ENCODE measurements at places on chromosomes 4 and X.

- no peak for DNase-seq
These were observed 99.8 kb upstream of the TEX13D start for GRCh38 chrX:124232523-124233201.

DNA sequence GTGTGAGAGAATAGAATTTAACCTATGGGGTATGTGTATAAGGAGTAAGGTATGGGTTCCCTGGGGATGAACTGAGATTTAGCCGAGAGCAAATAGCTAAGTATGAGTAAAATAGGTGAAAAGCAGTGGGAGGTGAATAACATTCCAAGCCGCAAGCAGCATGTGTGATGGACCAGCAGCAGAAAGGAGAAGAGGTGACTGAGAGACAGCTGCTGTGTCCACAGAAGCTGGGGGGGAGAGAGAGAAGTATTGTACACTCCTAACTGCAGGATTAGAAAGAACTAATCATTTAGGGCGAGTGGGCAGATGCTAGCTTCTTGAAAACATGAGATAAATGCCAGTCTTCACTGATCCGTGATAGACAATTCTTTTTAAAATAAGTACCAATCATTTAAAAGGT lies 296.0 kb downstream of the KLHL4 start:
- no peak for DNase-seq

GRCh38 chr4:148044912-148045352 lies 313.0 kb downstream of the ARHGAP10 start:
- no peak for DNase-seq

DNA sequence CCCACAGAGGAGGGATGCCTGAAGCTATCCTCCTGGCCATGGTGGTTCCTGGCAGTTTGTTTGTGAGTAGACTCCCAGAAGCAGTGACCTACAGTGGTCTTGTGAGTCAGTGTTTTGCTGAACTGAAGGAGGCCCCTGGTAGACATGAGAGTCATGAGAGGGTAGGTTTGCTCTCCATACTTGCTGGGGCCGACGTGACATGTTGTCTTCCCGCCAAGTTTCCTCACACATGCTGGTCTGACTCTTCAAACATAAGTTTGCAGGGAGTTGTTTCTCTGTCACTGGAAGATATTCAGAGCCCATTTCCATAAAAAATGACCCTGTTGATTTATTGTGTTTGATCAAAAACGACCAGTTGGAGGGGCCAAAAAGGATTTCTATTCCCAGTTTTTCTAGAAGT lies 131.1 kb upstream of the SCML1 start:
- DNase-seq: no peak

DNA sequence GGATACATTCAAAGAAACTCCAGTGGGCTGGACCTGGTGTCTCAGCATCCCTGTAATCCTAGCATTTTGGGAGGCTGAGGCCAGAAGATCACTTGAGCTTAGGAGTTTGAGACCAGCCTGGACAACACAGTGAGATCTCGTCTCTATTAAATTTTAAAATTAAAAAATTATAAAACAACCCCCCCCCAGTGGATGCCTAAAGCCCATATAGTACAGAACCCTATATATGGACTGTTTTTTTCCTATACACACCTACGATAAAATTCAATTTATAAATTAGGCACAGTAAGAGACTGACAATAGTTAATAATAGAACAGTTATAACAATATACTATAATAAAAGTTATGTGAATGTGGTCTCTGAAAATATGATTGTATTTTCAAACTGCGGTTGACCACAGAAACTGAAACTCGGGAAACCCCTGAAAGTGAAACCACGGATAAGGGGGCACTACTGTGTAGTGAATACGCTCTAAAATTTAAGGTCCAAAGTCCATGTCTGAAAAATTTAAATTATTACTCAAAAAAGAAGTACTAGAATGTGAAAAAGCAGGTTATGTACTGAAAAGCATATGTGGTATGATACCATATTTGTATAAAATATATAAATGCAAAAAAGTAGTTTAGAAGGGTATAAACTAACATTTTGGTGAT lies 2.0 kb downstream of the SMIM14 start:
- no peak for DNase-seq

DNA sequence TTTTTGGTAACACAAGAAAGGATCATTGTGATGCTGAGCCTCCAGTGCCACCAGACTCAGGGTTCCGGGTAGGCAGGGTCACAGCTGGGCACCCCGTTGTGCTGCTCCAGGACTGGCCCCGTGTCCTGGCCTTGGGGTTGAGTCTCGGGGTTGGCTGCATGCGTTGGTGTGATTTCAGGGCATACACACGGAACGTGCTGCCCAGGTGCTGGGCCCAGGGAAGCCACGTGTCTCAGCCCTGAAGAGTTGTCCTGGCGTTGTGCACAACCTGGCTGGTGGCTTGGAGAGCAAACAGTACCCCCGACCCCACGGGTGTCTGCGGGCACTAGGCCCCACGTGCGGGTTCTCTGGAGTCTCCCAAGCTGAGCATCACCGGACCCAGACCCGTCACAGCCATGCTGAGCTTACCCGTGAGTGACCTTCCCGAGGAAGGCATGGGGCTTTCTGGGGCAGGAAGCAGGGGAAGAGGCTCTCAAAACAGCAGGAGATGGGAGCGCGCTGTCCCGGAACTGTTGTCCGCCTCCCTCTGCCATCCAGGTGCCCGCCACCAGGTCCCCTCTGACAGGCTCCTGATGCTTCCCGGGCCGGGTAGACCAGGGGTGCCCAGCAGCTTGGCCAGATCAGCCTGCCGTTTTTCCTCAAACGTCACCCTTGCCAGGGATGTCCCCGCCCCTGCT lies 66.1 kb upstream of the ENPP6 start:
- DNase-seq: no peak

GRCh38 chrX:125710403-125711062 lies 390.9 kb downstream of the TEX13C start:
- DNase-seq: no peak

- DNase-seq: no peak
These were observed 221.0 kb downstream of the PALLD start for GRCh38 chr4:168717847-168718246.

GRCh38 chrX:13966071-13966792 lies 63.5 kb downstream of the GEMIN8 start:
- DNase-seq: no peak

DNA sequence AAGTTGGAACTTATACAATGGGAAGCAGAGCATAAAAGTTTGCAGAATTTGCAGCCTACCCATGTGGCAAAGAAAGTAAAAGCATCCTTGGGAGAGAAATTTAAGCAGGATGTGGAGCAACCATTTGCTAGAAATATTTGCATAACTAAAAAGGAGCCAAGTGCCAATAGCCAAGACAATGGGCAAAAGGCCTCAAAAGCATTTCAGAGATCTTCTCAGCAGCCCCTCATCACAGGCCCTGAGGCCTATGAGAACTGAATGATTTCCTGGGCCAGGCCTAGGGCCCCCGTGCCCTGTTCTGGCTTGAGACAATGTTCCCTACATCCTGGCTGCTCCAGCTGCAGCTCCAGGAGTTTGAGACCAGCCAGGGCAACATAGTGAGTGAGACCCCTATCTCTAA lies 25.3 kb upstream of the RAB28 start:
- no peak for DNase-seq

- DNase-seq: no peak
These were observed 58.0 kb downstream of the PPP3CA start for GRCh38 chr4:101289306-101289705.

DNA sequence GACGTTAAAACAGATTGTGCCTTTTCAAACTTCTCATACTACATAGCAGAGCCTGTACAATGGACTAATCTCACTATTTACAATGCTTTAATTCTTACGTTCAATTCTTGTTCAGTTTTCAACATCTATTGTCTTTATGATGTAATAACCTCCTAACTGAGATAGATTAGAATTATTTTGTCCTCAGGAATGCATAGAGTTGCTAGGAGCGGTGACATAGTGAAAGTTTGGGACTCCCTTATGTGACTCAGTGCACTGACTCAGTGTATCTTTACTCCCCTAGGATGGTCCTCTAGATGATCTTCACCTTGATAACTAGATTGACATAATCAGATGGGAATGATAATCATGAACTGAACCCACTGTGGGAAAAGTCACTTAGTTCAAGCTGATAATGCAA lies 151.5 kb downstream of the VEGFC start:
- no peak for DNase-seq

- DNase-seq: no peak
These were observed 90.4 kb downstream of the PCDH19 start for GRCh38 chrX:100319716-100320115.

DNA sequence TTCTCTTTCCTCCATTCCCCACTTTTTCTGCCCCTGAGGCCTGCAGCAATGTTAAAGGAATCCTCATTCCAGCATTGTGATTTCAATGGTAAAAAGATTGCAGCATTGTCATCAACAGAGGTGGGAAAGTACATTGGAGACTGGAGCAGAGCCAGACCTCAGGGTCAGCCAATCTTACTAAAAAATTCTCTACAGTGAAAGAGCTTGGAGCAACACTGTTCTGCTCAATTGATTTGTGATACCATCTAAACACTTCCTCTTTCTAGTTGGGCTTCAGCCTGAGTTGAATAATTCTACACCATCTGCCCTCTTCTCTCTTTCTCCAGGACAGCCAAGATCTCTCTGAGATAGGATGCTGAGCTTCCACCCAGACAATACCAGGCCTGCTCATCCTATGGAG lies 176.5 kb downstream of the AR start:
- no peak for DNase-seq

GRCh38 chrX:123454712-123455431 lies 270.8 kb downstream of the GRIA3 start:
- no peak for DNase-seq

GRCh38 chrX:129534816-129535578 lies 5.1 kb upstream of the OCRL start:
- no peak for DNase-seq

DNA sequence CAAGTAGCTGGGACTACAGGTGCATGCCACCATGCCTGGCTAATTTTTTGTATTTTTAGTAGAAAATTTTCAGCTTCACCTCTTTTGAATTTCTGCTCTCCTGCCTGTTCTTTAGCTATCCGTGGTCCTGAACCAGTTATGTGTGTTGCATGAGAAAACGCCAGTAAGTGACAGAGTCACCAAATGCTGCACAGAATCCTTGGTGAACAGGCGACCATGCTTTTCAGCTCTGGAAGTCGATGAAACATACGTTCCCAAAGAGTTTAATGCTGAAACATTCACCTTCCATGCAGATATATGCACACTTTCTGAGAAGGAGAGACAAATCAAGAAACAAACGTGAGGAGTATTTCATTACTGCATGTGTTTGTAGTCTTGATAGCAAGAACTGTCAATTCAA lies 13.9 kb downstream of the ALB start:
- no peak for DNase-seq

- no peak for DNase-seq
These were observed 96.6 kb upstream of the IL13RA1 start for GRCh38 chrX:118630848-118631247.

- DNase-seq: no peak
These were observed 56.6 kb downstream of the SPATA18 start for GRCh38 chr4:52107745-52108144.

DNA sequence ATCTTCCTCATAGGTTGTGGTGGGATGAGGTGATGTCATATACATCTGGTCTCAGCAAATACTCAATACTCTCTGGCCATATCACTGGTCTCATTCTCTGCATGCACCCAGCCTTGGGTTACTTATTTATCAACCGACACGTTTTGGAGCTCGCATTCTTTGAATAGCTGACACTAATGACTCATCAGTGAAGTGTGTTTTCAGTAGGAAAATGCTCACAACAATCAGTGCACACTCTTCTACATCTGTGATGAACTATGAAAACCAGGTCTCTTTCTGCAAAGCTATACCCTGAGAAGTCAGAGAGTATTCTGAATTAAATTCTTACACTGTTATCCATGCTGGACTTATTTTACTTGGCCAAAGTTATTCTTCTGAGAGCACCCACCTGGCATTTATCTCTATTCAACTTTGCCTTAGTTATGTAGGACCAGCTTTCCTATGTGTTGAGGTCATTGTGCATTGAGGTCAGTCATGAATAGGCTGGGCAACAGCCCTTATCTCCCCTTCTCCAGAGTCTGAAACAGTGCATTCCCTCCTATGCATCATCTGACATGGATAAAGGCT lies 58.7 kb upstream of the DHX15 start:
- DNase-seq: no peak

DNA sequence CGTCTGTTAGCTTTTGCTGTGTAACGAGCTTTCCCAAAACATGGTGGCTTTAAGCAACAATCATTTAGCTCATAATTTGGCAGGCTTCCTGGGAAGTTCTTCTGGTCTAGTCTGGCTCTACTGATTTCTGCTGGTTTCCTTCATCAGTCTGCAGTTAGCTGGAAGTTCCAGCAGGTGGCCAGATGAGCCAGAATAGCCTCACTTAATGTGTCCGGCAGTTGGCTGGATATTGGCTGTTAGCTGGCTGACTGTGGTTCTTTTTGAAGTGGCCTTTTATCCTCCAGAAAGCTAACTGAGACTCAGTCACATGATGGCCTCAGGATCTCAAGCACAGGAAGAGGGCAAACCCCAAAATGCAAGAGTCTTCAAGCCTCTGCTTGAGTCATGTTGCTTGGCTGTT lies 34.9 kb downstream of the FTHL17 start:
- peak; percentile 16 for DNase-seq

GRCh38 chr4:12399781-12400180 lies 971.1 kb upstream of the HS3ST1 start:
- DNase-seq: no peak

DNA sequence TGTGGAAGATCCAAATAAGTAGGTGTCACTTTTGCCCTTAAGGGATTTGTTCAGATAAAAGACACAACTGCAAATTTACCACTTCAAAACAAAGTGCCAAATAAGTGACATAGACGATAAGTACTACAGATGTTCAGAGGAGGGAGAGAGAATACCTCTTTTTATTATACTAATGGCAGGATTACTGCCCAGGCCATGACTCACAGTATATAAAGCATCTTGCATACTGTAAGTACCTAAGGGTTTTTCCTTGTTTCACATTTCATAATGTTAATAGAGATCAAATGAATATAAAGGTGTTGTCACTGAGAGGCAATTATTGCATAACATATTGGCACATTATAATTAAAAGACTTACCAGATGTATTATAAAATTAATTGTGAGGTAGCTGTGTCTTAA lies 46.4 kb downstream of the PTPN13 start:
- no peak for DNase-seq

DNA sequence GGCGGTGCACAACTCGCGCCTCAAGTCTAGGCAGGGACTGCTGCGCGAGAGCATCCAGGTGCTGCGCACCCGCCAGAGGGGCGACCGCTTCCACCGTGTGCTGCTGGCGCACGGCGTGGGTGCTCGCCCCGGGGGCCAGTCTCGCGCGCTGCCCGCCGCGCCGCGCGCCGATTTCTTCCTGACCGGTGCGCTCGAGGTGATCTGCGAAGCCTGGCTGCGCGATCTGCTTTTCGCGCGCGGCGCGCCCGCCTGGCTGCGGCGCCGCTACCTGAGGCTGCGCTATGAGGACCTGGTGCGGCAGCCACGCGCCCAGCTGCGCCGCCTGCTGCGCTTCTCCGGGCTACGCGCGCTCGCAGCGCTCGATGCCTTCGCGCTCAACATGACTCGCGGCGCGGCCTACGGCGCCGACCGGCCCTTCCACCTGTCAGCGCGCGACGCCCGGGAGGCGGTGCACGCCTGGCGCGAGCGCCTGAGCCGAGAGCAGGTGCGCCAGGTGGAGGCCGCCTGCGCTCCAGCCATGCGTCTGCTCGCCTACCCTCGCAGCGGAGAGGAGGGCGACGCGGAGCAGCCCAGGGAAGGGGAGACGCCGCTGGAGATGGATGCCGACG lies 1.3 kb downstream of the CHST7 start:
- peak; percentile 14 for DNase-seq
